Esophagus squamous epithelium (tissue), 5 donors: ENCODE measurements at places on chromosomes 2 and 18. TPM values are rescaled to one million over a fixed set of nuclear protein-coding genes. Genes with fewer than 3 reads are reported as not detected.

- no peaks in the 10 kb centered on the region for H3K36me3 ChIP-seq
- no peak overlapping the region for H3K27ac ChIP-seq
- H3K4me1 ChIP-seq, result no peaks in the 10 kb centered on the region
- no peak for DNase-seq
- H3K27me3 ChIP-seq, result no peaks in the 10 kb centered on the region
- no peak overlapping the region for H3K4me3 ChIP-seq
Measured at GRCh38 chr18:2172881-2173280, 398.4 kb downstream of the METTL4 start.

DNA sequence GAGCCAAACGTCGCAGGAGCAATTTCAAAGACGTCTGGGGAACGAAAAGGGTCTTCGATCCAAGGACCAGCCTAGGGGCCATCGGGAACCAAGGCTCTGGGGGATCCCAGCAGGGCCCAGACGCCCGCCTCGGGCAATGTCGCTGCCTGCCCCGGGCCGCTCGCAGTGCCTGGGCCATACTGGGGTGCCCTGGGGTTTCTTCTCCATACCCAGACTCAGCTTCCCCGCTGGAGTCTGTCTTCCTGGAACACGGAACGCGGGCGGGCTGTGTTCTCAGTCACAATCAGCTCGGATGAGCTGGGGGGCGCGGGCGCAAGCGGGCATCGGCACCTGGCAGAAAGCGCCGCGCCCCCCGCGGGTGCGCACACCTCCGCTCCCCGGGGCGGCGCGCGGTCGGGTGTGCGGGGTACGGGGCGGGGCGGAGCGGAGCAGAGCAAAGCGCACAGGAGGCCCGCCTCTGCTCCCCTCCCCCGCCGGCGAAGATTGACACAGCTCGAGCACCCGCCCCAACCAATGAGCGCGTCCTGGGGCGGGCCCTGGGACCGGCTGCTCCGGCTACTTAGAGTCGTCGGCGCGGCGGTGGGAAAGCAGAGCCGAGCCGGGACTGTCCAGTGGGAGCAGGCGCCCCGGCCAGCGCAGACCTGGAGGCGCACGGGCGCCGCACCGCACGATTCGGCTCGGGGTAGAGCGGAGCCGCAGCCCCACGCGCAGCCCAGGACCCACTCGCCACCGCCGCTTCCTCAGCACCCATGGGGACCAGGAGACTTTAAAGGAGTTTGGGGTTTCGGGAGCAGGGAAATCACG is at the start of gene LRATD1:
Gene LRATD1, plus strand, starts transcription at position 585 of the 804 bp plus-strand sequence. CDS start 1,263 bp downstream, outside the sequence.
- no peaks in the 10 kb centered on the region for H3K27me3 ChIP-seq
- peaks cover 17% of the 10 kb centered on the region for H3K4me1 ChIP-seq
- DNase-seq, result peak; percentile 2
- H3K36me3 ChIP-seq, result no peaks in the 10 kb centered on the region
- H3K4me3 ChIP-seq, result peak within 1 kb of the TSS; percentile 68
- peak within 1 kb of the TSS; percentile 89 for H3K27ac ChIP-seq

- H3K36me3 ChIP-seq, result no peaks in the 10 kb centered on the region
- H3K4me3 ChIP-seq, result no peak overlapping the region
- H3K27ac ChIP-seq, result no peak overlapping the region
- no peaks in the 10 kb centered on the region for H3K27me3 ChIP-seq
Measured at GRCh38 chr18:64183665-64184064, 34.8 kb upstream of the LINC00305 start.

DNA sequence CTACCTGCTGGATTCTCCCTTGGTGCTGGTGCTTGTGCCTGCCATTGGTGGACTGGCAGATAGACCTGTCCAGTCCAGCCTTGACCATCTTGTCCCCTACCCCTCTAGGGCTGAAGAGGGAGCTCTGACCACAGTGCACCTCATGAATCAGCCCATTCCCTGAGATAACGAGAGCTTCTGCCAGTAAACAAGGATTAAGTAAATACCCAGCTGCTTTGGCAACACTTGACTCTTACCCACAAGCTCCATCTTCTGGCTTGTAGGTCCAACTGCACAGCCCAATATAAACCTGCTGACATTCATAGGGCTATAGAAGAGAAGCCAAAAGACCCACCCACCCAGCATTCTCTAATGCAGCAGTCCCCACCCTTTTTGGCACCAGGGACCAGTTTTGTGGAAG is 186.4 kb downstream of the PIK3C3 start:
- no peak for DNase-seq
- H3K36me3 ChIP-seq, result no peaks in the 10 kb centered on the region
- no peak overlapping the region for H3K27ac ChIP-seq
- no peak overlapping the region for H3K4me3 ChIP-seq

GRCh38 chr18:26002375-26002910 is 88.0 kb downstream of the SS18 start:
- H3K36me3 ChIP-seq, result no peaks in the 10 kb centered on the region
- DNase-seq, result no peak
- H3K4me3 ChIP-seq, result no peak overlapping the region
- no peaks in the 10 kb centered on the region for H3K4me1 ChIP-seq
- no peaks in the 10 kb centered on the region for H3K27me3 ChIP-seq

Gene FSIP2
- 0.12 TPM for total RNA-seq

DNA sequence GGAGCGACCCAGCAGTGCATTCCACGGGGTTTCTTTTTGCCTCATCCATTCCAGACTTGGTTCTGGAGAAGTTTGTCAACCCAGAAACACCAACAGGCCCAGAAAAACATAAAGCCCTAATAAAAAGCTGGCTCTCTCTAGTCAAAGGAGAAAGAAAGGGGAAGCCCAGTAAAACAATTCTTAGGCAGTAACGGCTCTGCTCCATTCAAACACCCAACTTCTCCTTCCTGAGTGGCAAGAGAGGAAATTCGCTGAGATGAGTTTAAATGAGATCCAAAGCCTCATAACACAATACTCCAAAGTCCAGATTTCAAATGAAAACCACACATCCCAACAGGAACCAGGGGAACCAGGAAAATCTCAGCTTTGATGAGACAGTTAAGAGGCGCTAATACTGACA is 179.9 kb downstream of the RPIA start:
- H3K27me3 ChIP-seq, result no peaks in the 10 kb centered on the region
- H3K27ac ChIP-seq, result no peak overlapping the region
- no peaks in the 10 kb centered on the region for H3K36me3 ChIP-seq
- no peaks in the 10 kb centered on the region for H3K4me1 ChIP-seq
- H3K4me3 ChIP-seq, result no peak overlapping the region
- DNase-seq, result no peak

Gene PAIP2B
- total RNA-seq, result 13.9 TPM

GRCh38 chr2:177413703-177414102 is 21.1 kb downstream of the AGPS start:
- peaks cover 1% of the 10 kb centered on the region for H3K4me1 ChIP-seq
- H3K27ac ChIP-seq, result no peak overlapping the region
- no peaks in the 10 kb centered on the region for H3K27me3 ChIP-seq
- no peaks in the 10 kb centered on the region for H3K36me3 ChIP-seq

DNA sequence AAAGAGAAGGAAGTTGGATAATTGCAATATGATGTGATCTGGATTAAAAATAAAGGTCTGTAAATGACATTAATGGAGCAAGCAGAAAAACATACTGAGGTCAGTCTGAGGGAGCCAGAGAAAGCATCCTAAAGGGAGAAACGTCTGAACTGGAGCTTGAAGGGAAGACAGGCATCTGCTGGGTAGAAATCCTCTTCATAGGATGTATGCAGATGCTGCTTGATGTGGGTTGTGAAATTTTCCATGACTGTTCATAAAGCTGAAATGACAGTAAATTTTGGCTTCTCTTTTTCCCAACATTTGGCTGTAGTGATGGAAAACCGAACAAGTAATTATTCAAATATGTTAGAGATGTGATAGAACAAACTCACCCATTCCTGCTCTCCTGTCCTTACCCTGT is 287.6 kb downstream of the CAMKMT start:
- no peaks in the 10 kb centered on the region for H3K4me1 ChIP-seq
- H3K27ac ChIP-seq, result no peak overlapping the region
- H3K4me3 ChIP-seq, result no peak overlapping the region
- H3K36me3 ChIP-seq, result no peaks in the 10 kb centered on the region
- no peaks in the 10 kb centered on the region for H3K27me3 ChIP-seq

- no peak overlapping the region for H3K4me3 ChIP-seq
- no peaks in the 10 kb centered on the region for H3K4me1 ChIP-seq
- DNase-seq, result no peak
- no peaks in the 10 kb centered on the region for H3K36me3 ChIP-seq
- H3K27me3 ChIP-seq, result no peaks in the 10 kb centered on the region
Measured at GRCh38 chr2:177771191-177771590, 301.4 kb downstream of the PDE11A start.

- no peaks in the 10 kb centered on the region for H3K4me1 ChIP-seq
- H3K36me3 ChIP-seq, result peaks cover 15% of the 10 kb centered on the region
- DNase-seq, result no peak
- no peak overlapping the region for H3K27ac ChIP-seq
Measured at GRCh38 chr18:21571772-21572171, 28.7 kb downstream of the ESCO1 start.

DNA sequence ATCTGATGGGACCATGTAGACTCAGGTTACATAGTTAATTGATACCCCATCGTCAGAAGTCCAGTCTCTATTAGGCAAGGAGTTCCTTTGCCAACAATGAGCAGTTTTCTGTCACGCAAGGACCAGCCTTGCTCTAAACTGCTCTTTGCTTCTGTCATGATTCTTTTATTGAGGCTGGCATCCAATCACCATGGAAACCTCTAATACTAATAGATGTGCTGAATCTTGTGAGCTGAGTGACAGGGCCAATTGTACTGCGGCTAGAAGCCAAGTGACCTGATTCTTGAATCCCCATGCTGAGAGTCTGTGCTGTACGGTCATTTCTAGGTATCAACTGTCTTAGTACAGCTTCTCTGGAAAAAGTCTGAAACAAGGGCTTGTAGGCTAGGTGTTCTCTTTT is 395.6 kb downstream of the RND3 start:
- H3K4me1 ChIP-seq, result no peaks in the 10 kb centered on the region
- DNase-seq, result no peak
- no peaks in the 10 kb centered on the region for H3K36me3 ChIP-seq
- H3K27me3 ChIP-seq, result no peaks in the 10 kb centered on the region
- H3K27ac ChIP-seq, result no peak overlapping the region

DNA sequence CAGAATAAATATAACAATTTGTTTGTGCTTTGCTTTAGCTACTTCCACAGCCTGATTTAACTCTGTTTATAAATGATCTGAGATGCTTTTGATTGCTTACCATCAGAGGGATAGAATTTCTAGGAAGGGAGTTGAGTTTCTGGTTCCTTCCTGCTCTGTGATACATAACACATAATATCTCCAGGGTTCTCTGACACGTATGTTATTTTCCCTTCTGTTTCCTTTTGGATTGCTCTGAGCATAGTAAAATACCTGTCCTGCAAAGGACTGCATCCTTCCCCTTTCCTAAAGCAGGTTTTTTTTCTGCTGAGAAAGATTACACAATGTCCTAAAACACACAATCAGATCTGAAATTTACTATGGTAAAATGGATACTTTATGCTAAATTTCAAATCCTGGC is 76.1 kb downstream of the CABYR start:
- H3K27me3 ChIP-seq, result no peaks in the 10 kb centered on the region
- DNase-seq, result no peak
- H3K4me1 ChIP-seq, result peaks cover 7% of the 10 kb centered on the region
- H3K4me3 ChIP-seq, result no peak overlapping the region
- no peaks in the 10 kb centered on the region for H3K36me3 ChIP-seq
- peak overlapping the region; percentile 68 for H3K27ac ChIP-seq

DNA sequence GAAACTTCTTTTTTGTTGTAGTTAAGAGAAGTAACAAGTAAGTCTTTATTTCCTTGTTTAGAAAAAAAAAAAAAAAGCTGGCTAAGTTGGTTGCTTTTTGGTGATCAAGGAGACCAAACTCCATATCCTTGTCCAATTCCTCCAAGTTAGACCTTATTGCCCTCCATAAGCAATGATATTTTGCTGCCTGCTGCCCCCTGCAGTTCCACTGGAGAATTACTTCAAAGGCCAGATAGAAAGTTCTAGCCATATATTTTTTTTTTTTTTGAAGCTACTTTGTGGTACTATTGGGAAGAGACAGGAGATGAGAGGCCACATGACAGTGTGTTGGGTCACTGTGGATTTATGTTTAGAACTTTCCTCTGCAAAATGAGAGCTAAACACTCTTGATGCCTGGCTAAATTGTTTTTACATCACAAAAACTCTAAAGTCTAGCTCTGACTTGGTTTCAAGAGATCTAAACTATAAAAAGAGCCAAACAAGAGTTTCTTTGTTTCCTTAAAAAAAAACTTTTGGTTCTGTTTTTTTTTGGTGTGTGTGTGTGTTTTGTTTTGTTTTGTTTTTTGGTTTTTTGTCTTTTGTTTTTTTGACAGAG is 80.7 kb upstream of the RASGRP3 start:
- DNase-seq, result no peak
- no peaks in the 10 kb centered on the region for H3K36me3 ChIP-seq
- H3K4me1 ChIP-seq, result no peaks in the 10 kb centered on the region
- H3K27me3 ChIP-seq, result no peaks in the 10 kb centered on the region
- no peak overlapping the region for H3K27ac ChIP-seq
- no peak overlapping the region for H3K4me3 ChIP-seq

DNA sequence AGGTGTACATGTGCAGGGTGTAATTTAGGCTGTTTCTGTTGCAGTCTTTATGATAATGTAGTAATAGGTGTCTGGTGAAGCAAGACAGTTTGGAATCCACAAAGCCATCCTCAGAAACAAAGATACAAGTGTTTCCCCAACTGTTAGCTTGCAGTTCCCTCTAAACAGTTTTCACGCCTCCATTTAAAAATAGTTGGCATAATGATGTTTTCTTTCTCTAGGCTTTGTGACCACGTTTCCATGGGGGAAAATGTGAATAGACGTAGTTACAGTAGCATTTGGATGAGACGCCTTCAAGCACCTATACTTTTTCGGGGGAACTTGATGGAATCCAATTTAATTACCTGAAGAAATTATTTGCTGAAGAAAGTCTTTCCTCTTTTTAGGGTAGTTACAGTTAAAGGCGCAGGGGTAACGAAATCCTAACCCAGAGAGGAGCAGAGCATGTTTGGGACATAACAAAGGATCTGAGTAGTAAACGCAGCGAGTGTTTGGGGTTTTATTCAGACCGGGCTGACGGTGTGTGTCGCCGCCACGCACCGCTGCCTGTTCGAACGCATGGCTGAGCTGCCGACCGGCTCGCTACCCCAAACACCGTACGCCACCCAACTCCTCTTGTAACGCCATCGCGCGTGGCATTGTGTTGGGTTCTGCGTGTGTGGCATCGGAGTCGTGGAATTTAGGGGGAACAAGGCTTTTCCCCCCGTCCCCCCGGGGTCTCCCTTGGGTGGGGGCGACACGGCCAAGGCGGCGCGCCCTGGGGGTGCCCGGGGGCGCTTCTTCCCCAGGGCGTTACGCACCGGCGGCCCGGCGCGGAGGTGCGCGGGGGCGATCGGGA is 681 bp upstream of the NRP2 start:
- H3K4me1 ChIP-seq, result peaks cover 5% of the 10 kb centered on the region
- H3K27me3 ChIP-seq, result no peaks in the 10 kb centered on the region
- DNase-seq, result no peak
- no peaks in the 10 kb centered on the region for H3K36me3 ChIP-seq
- H3K27ac ChIP-seq, result peak overlapping the region; percentile 86
- peak overlapping the region; percentile 55 for H3K4me3 ChIP-seq

GRCh38 chr2:96265349-96265839 is 403 bp downstream of the TMEM127 start:
- H3K4me3 ChIP-seq, result peak overlapping the region; percentile 96
- DNase-seq, result no peak
- H3K4me1 ChIP-seq, result peaks cover 26% of the 10 kb centered on the region
- peaks cover 54% of the 10 kb centered on the region for H3K36me3 ChIP-seq
- peak overlapping the region; percentile 97 for H3K27ac ChIP-seq
- H3K27me3 ChIP-seq, result no peaks in the 10 kb centered on the region

- H3K27me3 ChIP-seq, result no peaks in the 10 kb centered on the region
- H3K4me3 ChIP-seq, result no peak overlapping the region
- no peak for DNase-seq
- H3K27ac ChIP-seq, result no peak overlapping the region
Measured at GRCh38 chr2:34012715-34013302, 413.7 kb upstream of the FAM98A start.

Gene IL36A
- 54.9 TPM for total RNA-seq

- no peaks in the 10 kb centered on the region for H3K27me3 ChIP-seq
- H3K4me1 ChIP-seq, result no peaks in the 10 kb centered on the region
- no peak overlapping the region for H3K4me3 ChIP-seq
- DNase-seq, result no peak
Measured at GRCh38 chr2:59752071-59752470, 801.4 kb downstream of the BCL11A start.
